Putamen (tissue), 1 donor: ENCODE measurements at places on chromosomes 3 and 15.

- DNase-seq = peak; percentile 71
These were observed 599.0 kb downstream of the MAGI1 start for GRCh38 chr3:65439641-65440284.

DNA sequence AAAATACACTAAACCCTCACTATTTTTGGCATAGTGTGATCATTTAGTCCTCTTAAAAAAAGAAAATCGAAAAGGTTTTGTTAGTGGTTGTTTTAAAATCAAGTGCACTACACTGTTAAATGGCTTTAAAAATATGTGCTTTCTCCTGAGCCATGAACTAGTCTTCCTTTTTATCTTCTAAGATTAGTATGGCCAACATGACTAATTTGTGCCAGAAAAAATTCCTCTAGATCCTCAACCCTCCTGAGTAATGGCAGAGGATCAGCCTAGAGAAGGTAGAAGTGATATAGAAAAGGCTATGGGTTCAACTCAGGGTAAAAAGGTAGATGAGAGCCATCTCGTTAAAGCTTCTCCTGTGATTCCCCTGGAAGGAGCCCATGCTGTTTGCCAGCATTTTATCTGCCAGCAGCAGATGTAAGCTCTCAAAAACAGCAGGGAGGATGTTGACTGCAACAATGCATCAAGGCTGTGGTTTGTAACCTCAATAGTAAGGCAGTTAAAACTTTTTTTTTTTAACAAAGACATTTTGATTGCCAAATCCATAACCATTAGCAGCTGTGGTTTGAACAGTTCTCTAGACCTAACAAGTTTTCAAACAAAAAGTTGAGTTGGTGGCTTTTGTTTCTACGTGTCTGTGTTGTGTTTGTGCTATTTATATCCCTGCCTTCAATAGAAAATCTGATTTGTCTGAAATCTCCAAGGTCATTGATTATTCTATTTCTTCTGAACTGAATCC is 30.2 kb upstream of the ZNF609 start:
- no peak for DNase-seq

- peak; percentile 83 for DNase-seq
These were observed at the start of gene FBN1 for GRCh38 chr15:48645558-48646330. Gene FBN1, minus strand, starts transcription at chr15:48645709. Its CDS starts 940 bp downstream, at chr15:48644769.

GRCh38 chr15:75156326-75157215 is 45.1 kb upstream of the C15orf39 start:
- DNase-seq = no peak

DNA sequence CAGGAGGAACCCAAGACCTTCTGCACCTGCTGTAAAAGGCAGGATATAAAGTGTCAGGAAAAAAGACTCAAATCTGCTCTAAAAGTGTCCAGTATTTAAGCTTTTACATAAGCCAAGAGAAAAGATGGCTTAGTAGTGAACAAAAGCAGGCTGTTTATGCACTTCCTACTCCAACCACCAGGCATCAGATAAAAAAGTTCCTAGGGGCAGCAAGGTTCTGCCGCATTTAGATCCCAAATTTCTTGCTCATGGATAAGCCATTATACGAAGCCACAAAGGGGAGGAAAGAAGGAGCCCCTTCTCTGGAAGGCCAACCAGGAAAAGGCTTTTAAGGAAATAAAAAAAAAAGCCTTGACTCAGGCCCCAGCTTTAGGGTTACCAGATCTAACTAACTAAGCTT is 10.6 kb upstream of the SLC9C1 start:
- no peak for DNase-seq

GRCh38 chr3:116920826-116921610 is 211.4 kb downstream of the TUSC7 start:
- DNase-seq = no peak

GRCh38 chr3:24145981-24146822 is 201.1 kb downstream of the NR1D2 start:
- DNase-seq = no peak

DNA sequence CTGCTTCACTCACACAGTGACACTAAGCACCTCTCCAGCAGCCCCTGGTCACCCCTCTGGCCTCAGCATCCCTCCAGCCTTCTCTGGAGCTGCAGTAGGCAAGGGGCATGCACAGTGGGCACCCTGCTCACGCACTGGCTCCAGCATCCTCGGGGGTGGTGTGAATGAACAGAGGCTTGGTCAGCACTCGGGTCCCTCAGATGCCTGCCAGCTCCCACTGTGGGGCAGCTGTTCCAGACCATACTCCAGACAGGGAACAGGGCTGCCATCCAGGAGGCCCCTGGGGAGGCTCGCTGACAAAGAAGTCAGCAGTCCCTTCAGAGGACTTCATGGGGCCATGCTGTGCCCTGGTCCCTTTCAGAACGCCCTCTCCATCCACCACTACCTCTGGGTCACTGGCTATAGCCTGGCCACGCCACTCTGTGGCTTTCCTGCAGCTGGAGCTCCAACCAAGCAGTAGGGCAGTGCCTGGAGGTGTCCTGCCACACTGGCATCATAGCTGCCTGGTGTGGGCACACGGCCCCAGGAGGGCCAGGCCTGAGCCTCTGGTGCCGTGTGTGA is 26.3 kb downstream of the ALS2CL start:
- DNase-seq = no peak

DNA sequence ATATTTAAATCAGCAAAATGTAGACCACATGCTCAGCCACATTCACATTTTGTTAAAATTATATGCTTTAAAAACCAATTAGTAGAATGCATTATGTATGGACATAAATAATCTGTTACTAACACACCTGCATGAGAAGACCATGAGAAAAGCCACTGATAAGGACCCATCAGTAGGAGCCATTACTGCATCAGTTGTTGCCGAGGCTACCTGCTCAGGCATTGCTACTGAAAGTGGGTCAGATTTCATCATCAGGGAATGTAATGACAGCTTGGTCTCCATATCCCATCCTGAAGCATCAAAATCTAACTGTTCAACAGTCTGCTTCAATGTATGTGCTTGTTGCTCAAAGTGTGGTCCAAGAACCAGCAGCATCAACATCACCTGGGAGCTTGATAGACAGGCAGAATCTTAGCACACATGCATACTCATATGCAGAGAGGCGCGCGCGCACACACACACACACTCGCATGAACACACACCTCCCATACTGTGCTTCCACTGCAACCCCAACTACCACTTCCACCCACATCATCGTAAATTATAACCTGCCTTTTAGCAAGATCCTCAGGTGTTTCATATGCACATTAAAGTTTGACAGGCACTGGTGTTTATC is 72.4 kb upstream of the FOXB1 start:
- DNase-seq = no peak

DNA sequence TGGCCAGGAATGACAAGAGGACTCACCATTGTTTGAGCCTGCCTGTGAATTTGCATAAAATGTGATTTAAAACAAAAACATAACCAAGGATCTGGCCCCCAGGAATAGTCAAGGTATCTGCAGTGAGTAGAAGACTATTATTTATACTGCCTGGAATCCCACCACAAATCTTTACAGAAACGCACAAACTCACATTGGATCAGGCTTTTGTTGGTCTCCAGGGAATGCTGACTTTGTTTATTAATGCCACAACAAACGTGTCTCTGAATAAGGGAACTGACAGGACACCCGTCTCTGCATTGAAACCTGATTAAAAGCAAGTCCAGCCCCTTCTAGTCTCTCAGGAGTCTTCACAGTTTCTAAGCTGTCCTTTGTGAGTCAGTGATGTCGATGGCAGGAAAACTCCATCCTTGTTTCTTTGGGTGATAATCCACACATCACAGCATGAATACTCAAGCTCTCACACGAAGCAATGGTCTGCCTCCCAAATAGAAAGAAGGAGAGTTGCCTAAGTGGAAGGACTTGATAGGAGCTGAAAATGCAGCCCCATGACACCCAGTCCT is 37.7 kb downstream of the CLDN18 start:
- DNase-seq = no peak

GRCh38 chr15:69813881-69814280 is 283.8 kb downstream of the TLE3 start:
- no peak for DNase-seq

DNA sequence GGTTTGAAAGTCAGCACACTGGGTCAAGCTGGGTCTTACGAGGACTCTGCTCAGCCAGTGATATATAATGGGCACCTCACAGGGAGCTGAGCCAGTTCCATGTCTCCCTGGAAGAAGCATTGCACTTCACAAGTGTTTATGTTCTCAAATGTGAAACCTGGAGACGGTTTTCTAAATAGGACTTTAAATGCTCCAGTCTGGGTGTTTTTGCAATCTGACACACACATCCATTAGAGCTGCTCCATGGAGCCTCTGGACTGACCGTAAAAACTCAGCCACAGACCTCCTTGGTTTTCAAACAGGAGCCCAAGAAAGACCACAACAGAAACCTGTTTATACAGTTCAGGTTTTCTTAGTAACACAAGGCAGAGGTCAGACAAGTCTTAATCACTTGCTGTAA is 201.3 kb upstream of the LRIG1 start:
- no peak for DNase-seq

GRCh38 chr3:143812481-143812880 is 35.8 kb downstream of the SLC9A9 start:
- no peak for DNase-seq

- no peak for DNase-seq
These were observed 16.2 kb downstream of the CCDC32 start for GRCh38 chr15:40548610-40549009.

DNA sequence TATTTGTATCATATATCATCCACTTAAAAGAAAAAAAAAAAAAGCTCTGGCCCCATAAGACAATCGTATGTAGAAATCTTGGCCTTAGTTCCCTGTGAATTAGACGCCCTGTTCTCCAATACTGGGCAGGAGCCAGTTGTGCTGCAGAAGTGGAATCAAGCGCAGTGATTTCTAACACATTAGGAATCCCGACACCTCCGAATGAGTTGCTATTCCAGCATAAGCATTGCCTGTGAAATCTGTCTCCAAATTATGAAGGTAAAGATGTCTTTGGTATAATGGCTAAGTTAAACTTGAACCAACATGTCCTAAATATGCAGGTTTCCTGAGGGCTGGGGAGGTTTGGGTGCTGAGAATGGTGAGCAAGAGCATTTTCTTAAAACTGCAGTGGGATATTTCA is 199.4 kb upstream of the ARRDC4 start:
- no peak for DNase-seq

- no peak for DNase-seq
These were observed 6.1 kb upstream of the CLSTN2 start for GRCh38 chr3:139928708-139929505.

DNA sequence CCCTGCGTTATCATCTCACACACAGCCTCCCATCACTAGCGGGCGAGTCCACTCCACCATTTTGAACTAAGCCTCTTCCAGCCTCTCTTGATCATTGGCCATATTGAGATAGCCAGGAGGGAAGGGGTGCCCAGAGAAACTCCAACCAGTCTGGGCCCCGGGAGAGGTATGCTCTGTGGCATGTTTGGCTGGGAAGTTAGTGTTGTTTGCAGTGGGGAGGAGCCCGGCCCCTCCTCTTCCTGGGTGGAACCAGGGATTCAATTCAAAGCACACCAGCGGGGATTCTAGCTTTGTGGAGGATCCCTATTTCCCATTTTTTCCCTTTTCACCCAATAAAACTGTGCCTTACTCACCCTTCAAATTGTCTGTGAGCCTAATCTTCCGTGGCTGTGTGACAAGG is 71.8 kb downstream of the GBE1 start:
- no peak for DNase-seq

DNA sequence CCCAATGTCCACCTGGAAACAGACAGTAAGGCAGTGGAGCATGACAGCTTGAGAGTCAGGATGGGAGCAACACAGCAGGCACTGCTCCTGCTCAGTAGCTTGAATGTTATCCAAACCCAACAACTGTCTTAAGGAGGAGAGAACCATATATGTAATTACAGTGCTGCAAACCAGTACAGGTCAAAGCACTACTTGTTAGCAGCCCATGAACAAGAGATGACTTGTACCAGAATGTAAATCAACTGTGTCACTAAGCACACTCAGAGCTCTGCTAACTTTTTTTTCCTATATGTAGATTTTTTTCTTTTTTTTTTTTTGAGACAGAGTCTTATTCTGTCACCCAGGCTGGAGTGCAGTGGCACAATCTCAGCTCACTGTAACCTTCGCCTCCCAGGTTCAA is 87.1 kb downstream of the ANO10 start:
- no peak for DNase-seq

GRCh38 chr3:124032311-124032880 is 40.5 kb upstream of the ROPN1 start:
- peak; percentile 53 for DNase-seq

GRCh38 chr15:71975816-71976150 is 142.2 kb downstream of the MYO9A start:
- peak; percentile 40 for DNase-seq

DNA sequence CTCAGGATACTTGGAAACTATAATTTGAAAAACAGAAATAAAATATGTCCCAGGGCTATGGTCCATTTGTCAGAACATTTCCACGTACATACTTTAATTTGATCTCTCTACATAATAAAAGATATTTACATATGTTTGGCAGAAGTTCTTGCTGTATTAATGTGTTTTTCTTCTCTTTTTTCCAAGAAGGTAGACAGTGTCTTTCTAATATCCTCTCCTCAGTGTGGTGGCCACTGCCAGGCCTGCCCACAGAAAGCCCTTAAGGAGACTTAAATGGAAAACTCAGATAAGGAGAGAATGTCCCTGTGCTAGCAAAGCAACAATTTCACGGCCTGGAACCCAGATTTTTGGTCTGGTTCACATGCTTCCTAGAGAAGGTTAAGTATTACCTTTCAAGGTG is 76.5 kb upstream of the ARHGEF26 start:
- no peak for DNase-seq

- no peak for DNase-seq
These were observed 9.7 kb upstream of the CMTM7 start for GRCh38 chr3:32381922-32382321.

DNA sequence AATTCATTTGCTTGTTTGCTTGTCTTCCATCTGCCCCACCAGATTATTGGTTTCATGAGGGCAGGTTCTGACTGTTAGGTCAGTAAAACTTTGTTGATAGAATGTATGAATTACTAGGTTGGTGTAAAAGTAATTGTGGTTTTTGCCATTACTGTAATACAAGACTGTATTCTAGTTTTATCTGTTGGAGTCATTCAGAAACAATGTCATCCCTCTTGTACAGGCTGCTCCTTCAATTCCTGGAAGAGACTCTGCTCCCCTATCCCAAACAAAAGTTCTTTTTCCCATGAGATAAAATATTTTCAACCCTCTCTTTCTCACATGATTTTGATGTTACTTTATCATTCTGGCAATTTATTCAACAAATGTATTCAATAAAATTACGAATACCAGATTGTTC is 115.0 kb downstream of the CHST2 start:
- no peak for DNase-seq

DNA sequence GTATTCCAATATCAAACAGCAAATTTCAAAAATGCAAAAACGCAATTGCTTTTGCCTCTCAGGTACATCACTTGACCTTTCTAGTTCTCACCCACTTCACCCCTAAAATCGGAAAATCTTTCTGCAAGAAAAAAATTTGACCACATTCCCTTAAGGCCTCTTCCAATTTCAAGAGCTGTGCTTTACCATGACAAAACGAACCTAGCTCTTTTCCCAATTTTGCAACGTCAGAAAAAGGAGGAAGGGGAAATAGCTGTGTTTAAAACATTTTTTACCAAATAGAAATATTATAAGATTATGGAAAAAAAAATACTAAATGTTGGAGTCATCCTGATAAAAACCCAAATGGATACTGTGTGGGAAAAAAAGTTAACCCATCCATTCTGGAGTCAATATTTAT is 1.1 kb upstream of the NR2C2 start:
- DNase-seq = no peak
